Amygdala (tissue), 56 donors: ENCODE measurements at places on chromosomes 3 and 15.

DNA sequence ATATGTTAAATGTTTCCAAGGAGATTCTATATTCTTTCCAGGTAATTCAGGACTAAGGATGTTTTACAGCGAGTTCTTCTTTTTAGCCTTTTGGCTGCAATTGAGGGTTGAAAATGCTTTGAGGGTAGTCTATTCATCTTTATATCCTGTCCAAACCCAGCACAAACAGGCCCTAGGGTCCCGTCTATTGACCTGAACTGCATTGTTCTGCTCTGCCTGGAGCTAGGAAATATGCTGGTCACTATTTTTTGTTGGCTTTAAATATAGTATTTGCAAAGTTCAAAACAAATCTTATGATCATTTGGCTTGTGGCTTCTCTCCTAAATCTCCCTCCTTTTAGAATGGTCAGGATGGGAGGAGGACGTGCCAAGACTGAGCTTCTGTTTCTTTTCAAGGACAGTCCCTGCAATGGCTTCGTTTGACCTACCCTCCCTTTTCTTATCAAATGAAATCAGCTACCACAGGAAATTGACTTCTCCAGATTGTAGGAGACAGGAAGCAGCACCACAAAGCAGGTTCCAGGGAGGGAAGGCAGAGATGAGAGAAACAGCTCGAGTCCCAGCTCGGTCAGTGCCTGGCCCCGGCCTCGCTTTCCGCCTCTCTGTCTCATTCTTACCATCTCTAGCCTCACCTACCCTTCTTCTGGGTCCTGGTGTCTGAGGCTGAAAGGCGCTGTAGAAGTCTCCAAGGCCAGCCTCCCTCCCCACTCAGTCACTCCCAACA is 27.6 kb upstream of the NRROS start:
- no peak for DNase-seq

DNA sequence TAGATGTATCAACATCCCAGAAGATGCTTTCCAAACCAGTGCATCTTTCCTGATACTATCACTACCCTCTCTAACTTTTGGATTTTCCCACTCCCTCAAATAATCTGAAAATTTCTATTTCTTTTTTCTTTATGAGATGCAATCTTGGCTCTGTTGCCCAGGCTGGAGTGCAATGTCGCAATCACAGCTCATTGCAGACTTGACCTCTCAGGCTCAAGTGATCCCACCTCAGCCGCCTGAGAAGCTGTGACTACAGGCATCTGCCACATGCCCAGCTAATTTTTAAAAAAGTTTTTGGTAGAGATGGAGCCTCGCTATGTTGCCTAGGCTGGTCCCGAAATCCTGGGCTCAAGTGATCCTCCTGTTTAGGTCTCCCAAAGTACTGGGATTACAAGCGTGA is 239.7 kb downstream of the SUCLG2 start:
- DNase-seq, result no peak

GRCh38 chr3:56980798-56981390 is 79.6 kb upstream of the SPATA12 start:
- DNase-seq, result no peak

DNA sequence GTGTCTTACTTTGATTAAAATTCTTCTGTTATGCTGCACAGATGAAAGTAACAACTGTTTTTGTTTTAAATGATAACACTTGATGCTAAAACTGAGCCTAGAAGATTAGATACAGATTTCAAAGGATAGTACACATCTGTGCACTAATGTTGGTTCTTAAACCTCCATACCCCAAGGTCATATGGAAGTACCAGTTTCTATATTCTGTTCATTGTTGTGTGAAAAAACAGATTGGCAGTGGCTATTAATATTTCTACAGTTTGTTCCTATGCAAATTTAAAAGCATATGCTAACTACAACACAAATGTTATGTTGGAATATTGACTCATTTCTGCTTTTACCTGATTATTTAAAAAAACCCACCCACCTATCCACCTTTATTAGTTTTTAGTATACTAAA is 32.0 kb upstream of the GBE1 start:
- DNase-seq, result no peak

GRCh38 chr15:94778840-94779239 is 547.5 kb downstream of the MCTP2 start:
- DNase-seq, result no peak

- DNase-seq, result no peak
Observed at GRCh38 chr3:150757768-150758167, 5.2 kb downstream of the SIAH2 start.

DNA sequence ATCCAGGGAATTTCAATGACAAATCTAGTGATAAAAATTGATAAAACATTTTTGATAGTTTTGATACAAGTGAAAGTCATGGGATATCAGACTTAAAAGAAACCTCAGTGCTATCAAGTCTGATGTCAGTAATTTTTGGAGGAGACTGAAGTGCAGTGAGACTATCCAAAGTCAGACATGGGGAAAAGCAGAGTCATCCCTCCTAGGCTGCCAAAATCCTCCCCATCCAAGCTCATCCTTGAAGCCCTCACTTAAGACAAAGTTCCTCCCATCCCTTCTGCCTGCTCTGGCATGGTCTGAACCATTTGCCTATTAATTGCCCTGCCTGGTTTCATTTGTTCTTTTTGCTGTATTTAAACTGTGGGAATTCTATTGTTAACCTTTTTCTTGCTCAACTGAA is 456.9 kb upstream of the UBE2E2 start:
- no peak for DNase-seq

GRCh38 chr3:114418724-114419543 is 125.1 kb downstream of the TIGIT start:
- no peak for DNase-seq

DNA sequence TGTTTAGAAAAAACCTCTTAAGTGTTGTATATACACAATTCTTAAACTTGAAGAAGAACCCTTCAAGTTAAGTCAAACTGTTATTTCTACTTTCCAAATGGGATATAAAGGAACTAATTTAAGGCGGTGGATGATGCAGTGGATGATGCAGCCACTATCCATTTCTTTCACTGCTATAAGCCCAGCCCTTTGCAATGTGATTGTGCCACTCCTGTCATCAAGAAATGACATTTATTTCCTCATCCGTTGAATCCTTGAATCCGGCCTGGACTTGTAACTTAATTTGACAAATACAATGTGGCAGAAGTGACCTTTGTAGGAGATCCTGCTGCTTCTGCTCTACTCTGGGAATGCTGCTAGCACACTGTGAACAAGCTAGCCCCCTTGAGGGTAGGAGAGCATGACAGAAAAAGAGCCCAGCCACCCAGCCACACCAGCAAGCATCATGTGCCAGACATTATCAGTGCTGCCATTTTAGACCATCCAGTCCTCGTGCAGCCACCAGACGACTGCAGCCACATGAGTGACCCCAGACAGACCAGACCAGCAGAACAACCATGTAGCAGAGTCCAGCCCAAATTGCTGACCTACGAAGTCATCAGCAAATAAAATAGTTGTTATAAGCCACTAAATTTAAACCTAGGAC is 47.4 kb downstream of the UACA start:
- DNase-seq, result no peak

- DNase-seq, result no peak
Observed at GRCh38 chr3:54211097-54211496, 88.7 kb downstream of the CACNA2D3 start.

DNA sequence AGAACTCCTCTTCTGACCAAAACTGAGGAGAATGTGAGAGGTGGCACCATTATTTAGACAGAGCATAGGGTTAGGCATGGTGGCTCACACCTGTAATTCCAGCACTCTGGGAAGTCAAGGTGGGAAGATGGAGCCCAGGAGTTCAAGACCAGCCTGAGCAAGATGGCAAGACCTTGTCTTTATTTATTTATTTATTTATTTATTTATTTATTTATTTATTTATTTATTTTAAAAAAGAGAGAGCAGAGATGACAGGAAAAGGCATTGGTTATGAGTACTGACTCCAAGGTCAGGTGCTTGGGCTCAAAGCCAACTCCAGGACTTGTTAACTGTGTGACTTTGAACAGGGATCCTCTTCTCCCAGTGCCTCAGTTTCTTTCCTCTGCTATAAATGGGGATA is 217.7 kb downstream of the MEX3B start:
- no peak for DNase-seq

GRCh38 chr3:61561374-61562041 is at the start of gene PTPRG:
TSS of gene PTPRG (plus strand) at chr3:61561571. CDS start at chr3:61562288, 717 bp downstream.
- DNase-seq, result peak; percentile 60

- DNase-seq, result no peak
Observed at GRCh38 chr3:152043620-152044019, 170.2 kb downstream of the SUCNR1 start.

GRCh38 chr3:133829310-133829707 is 23.7 kb downstream of the SRPRB start:
- no peak for DNase-seq

GRCh38 chr15:41934843-41935242 is 37.5 kb downstream of the EHD4 start:
- DNase-seq, result no peak

DNA sequence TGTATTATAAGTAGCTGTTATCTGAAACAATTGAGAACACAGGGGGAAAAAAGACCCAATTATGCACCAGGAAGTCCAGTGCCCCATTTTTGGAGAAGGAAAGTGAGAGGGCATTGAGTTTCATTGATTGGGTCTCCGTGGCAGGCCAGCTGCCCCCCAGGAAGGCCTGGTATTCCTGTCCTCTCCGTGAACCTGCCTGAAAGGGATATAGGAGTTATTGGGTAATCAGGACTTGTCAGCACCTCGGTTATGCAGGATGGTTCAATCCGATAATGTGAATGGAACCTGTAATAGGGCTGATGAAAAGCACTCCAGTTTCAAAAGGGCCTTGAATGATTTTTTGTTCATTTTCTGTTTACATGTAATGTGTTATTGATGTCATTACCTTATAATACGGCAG is 122.0 kb upstream of the RARB start:
- DNase-seq, result no peak

DNA sequence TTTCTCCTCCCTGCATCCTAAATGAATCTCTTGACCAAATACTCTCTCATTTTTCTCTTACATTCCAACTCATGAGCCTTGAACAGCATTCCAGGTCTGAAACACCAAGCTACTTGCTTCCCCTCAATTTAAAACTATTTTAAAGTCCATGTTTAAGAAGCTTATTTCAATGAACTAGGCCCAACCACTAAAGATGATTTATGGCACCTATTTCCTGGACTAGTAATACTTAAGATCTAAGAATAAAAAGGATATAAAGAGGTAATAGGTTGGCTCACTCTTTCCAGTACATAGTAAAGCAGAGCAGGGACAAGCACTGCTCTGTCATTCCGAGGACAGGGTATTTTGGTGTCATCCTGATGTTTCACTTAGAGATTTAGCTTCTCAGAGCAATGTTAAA is 219.3 kb upstream of the TMCO5A start:
- DNase-seq, result no peak
